Osteoblast (primary cell): ENCODE measurements at places on chromosomes 2 and 18. TPM values are rescaled to one million over a fixed set of nuclear protein-coding genes. Genes with fewer than 3 reads are reported as not detected.

DNA sequence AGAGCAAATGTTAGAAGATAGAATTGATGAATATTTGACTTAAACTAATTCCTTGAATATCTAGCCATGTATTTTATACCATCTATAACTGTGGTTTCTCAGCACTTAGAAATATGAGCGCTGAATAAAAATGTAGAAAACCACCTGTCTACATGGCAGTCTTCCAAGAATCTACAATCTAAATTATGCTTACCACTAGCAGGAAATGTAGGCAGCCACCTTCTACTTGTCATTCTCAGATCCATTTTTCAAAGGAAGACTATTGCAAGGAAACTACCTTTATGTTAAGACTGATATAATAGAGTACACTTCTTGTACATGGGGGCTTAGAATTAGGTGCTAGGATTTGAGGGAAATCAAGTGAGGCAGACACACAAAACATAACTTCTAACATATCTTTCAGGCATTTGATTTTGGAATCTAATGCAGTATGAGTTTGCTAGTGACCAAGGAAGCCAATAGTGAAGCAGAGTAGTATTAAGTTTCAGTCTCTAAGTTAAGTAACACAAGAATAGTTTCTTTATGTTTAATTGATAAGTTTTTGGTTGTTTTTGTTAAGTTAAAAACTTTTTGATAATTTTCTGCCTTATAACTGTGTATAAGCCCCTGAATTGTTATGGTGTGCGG, 175.9 kb upstream of the ITGA4 start:
- no peak for DNase-seq

- no peak for DNase-seq
Measured at GRCh38 chr18:54296062-54296461, 26.7 kb downstream of the POLI start.

SERPINB3 gene
- not detected in 2 replicates for total RNA-seq

ALK gene
- total RNA-seq: under 0.01 and 0.29 TPM in 2 replicates

- no peak for DNase-seq
Measured at GRCh38 chr18:46754188-46754587, 2.7 kb downstream of the ST8SIA5 start.

- DNase-seq: peak; percentile 98
Measured at GRCh38 chr2:235669983-235670962, 176.4 kb downstream of the AGAP1 start.

RNF125 gene
- under 0.01 and 0.59 TPM in 2 replicates for total RNA-seq

GRCh38 chr2:70964596-70965386, 13.6 kb upstream of the ANKRD53 start:
- DNase-seq: peak; percentile 95

SLC9A4 gene
- total RNA-seq: not detected in 2 replicates

DNA sequence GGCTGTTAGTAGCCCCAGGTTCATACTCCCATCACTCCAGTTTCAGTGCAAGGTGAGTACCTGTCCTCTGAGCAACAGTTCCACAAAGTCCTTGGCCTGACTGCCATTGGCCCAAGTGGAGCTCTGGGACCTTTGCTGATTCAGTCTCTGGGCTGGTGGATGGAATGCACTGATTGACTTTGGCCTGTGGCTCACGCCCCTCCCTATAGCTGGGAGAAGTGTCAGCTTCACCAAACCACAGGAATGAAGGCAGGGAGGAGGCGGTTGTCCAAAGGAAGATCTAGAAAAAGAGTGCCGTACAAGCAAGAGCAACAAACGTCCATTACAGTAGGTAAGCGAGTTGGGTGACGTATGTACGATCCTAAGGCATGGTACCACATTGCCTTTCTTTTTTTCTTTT, 34.0 kb downstream of the QPCT start:
- DNase-seq: no peak

DNA sequence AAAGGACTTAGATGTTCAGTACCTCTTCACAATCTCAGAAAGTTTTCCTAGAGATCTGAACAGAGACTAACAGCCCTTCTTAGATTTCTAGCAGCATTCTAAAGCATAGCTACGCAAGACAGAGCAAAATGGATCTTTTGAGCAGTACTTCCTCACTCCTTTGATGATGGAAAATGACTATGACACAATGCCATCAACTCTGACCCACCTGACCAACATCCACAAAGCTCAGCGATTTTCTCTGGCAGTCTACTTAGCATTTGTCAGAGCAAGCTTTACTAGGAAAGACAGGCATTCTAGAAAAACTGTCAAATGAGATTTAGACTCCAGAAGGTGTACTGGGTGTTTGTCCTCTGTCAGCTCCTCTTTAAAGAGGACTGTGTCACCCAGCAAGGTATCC, 180.9 kb upstream of the ACVR2A start:
- no peak for DNase-seq

- DNase-seq: no peak
Measured at GRCh38 chr2:214138779-214139178, 272.1 kb upstream of the VWC2L start.

PCARE gene
- not detected in 2 replicates for total RNA-seq

DNA sequence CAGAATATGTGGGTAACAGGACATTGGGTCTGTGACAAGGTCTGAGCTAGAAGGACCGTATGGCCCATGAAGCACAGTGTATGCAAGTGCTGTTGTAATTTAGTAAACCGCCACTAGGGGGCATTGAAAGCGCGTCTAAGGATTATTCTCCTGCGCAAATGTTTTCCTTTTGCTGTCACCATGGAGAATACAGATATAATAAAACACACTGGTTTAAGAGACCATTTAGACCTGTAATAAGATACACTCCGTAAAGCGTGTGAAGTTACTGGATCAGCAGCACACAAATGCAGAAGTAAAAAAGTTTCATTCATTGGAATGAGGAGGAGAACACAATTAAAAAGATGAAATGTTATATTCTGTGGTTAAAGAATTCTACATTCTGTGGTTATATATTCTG, 272.4 kb downstream of the AGAP1 start:
- peak; percentile 98 for DNase-seq

NETO1 gene
- total RNA-seq: under 0.01 TPM in 1 of 2 replicates, not detected in the other

DNA sequence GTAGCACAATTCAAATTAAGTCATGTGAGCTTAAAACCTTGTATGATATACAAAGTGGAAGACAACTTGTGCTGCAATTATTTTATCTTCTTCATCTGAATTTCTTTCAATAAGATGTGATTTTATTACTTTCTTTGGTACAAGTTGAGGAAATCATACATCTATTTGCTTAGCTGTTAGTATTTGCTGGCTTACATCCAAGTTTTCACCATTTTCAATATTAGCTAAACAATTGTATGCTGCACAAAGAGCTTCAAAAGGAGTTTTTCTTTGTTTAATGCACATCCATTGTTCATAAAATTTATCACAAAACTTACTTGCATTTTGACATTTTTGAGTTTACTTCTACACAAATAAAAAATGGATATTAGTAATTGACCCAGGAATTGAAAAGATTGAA, 40.9 kb downstream of the SCN9A start:
- DNase-seq: no peak

- DNase-seq: no peak
Measured at GRCh38 chr2:137381731-137382130, 582.5 kb upstream of the HNMT start.
